ENCODE measurements at places on chromosomes 2 and 18. TPM values are rescaled to one million over a fixed set of nuclear protein-coding genes. Genes with fewer than 3 reads are reported as not detected.

Gene COL4A3
- 1.6 TPM for total RNA-seq

Gene EML6
- total RNA-seq = 1.9 TPM

Gene MOGAT1
- not detected for total RNA-seq

Gene MARCHF4
- 0.14 TPM for total RNA-seq

Gene SP140
- not detected for total RNA-seq

Gene CD207
- 0.71 TPM for total RNA-seq

Gene TEX44
- total RNA-seq = not detected

Gene STPG4
- 1.1 TPM for total RNA-seq

Gene NDC80
- total RNA-seq = not detected

Gene FAM110C
- 0.41 TPM for total RNA-seq

GRCh38 chr2:179751163-179751809 is 110.1 kb downstream of the ZNF385B start:
- no peak for DNase-seq

DNA sequence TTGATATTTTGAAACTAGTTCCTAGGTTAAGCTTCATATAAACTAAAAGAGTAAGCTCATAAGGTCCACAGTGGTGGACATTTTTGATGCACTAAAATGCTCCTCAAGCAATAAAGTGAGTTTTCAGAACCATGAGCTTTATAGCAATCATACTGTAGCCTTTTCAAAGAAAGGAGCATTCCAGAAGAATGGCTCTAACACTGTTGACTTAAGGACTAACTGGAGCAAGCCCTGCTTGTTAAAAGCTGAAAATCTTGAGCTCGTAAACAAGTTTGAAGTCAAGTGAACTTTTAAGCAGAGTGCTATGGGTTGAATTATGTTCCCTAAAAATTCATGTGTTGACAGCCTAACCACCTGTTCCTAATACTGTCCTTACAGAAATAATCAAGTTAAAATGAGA is 38.0 kb downstream of the KYNU start:
- no peak for DNase-seq

- DNase-seq = no peak
Observed at GRCh38 chr2:95079199-95079683, 42.4 kb downstream of the MRPS5 start.

- DNase-seq = no peak
Observed at GRCh38 chr2:46689993-46690392, 210.6 kb downstream of the TMEM247 start.

DNA sequence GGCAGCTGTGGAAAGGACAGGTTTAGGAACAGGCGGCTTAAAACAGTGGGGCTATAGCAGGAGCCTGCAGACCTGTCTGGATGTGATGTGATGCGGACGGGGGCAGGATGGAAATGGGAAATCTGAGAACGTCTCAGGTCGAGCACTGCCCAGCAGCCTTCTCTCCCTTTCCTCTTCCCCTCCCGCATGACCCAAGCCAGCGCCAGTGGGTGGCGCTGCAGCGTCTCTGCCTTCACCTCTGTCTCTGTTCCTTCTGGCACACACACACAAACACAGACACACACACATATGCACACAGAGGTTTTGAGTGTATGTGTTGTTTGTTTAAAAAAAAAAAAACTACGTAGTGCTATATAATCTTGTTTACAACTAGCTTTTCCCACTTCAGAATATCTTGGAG is 82.0 kb upstream of the SLC66A3 start:
- no peak for DNase-seq

- DNase-seq = no peak
Observed at GRCh38 chr2:85990084-85990483, 101.3 kb upstream of the ST3GAL5 start.

GRCh38 chr2:88654714-88655113 is 27.4 kb upstream of the EIF2AK3 start:
- DNase-seq = no peak

DNA sequence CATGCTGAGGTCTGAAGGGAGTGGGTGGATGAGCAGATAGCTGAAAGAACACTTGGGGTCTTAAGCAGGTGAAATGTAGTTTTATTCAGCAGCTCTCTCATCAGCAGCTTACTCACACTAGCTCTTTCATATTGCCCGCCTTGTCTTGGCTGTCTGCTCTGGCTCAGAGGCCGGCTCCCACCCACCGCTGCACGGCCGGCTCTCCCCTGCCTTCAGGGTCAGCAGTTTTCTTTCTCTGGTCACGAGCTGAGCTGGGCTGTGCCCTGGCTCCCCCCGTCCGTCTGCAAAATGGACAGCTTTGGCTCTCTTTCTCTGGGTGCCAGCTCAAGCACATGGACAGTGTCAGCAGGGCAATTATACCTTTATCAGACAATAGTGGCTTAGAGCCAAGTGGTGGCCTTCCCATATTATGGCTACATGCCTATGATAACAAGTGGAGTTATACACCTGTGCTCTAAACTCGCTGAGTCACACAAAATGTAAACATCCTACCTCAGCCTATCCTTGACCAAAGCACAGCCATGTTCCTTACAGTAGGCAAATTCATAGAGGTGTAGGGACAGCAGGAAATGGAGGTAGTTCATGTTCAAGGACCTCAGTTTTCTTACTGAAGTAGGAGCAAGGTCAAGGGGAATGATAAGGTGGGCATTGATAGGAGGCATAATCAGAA is 224.8 kb downstream of the SOCS6 start:
- DNase-seq = no peak

- no peak for DNase-seq
Observed at GRCh38 chr18:49007663-49008062, 56.9 kb upstream of the SMAD7 start.

DNA sequence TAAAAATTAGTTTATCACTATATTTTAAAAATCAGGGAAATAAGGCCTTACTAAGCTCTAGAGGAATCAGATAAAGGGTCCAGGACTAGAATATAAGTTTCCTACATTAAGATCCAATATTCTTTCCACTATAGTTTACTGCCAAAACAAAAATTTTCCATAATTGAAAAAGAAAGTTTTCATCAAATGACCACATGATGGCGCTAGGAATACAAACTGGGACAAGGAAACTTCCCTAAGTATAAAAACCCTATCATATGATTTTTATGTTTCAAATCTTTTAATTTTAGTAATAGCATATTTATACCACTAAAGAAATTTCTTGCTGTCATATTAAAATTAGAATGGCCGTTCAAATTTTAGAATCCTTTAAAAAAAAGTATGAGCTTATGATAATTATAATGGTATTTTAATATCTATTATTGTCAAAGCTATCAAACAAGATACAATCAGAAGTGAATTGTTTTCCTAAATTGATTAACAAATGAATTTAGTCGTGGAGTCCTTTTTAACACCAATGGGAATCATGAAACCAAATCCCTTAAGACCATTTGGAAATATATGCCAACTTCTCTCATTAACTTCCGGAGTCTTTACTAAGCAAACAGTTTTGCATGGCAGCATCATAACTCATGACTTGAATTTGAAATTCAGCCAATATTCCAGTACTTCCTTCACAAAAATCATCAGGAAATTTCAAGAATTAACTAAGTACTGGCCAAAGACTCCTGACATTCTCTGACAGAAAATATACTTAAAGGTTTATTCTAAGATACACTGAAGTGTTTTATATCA is 70.3 kb downstream of the SCN1A start:
- no peak for DNase-seq

- DNase-seq = no peak
Observed at GRCh38 chr2:8587920-8588830, 93.7 kb upstream of the ID2 start.

DNA sequence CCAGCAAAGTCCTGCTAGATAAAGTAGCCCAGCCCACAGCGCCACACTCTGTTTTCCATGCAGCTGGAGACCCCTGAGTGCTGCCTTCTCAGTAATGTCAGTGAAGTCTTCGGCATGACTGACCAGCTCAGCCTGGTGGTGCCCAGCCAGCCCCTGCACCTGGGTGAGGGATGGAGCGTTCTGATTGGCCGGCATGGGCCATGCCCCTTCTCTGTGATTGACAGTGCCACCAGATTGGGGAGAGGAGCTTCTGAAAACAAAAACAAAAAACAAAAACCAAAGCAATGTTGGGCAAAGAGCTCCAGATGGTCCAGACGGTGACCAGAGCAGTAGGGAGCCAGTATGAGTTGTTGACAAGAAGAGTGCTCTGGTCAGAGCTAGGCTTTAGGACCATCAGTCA is 122.6 kb downstream of the DYSF start:
- no peak for DNase-seq

DNA sequence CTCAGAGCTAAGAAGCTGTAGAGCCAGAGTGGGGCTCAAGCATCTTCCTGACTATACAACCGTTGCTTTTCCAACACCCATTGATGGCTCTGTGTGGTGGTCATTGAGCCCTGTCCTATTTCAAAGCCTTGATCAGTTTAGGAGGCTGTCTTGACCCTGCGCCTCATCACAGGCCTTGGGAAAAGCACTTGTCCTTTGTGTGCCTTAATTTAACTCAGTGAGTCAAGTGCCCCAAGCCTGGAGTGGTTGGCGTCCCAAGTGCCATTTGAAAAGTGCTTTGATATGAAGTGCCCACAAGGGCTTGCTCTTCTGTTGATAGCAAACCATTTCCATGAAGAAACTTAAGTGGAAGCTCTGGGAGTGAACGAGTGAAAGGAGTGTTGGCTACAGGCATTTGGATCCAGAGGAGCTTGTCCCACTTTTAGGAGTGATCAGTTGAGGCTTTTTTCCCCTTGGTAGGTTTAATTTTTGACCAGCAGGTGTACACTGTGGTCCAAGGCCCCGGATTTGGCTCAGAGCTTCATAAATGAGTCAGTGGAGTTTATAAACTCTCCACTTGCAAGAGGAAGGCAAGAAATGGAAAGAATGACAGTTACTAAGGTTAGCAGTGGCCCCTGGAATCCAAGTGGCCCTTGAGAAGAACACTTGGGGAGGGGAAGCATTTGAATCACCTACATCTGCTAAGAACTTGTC is 50.3 kb downstream of the ACTR2 start:
- no peak for DNase-seq

DNA sequence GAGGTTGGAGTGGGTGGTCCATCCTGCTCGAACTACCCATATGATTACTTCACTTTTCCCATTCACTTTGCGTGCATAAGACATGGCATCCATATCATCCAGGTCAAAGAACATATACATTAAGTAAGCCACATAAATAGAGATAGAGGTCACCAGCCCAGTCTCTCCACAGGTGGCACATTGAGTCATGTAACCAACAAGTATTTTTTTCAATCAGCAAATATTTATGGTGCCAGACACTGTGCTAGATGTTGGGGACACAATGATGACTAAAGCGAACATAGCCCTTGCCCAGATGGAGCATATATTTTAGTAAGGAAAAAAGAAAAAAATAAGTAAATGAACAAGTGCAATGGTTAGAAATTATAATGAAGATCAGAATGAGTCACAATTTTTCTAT is 83.6 kb upstream of the LCLAT1 start:
- DNase-seq = no peak

GRCh38 chr2:178761759-178762371 is 45.4 kb downstream of the TTN start:
- no peak for DNase-seq

GRCh38 chr2:16622399-16622968 is 43.1 kb downstream of the CYRIA start:
- DNase-seq = no peak

DNA sequence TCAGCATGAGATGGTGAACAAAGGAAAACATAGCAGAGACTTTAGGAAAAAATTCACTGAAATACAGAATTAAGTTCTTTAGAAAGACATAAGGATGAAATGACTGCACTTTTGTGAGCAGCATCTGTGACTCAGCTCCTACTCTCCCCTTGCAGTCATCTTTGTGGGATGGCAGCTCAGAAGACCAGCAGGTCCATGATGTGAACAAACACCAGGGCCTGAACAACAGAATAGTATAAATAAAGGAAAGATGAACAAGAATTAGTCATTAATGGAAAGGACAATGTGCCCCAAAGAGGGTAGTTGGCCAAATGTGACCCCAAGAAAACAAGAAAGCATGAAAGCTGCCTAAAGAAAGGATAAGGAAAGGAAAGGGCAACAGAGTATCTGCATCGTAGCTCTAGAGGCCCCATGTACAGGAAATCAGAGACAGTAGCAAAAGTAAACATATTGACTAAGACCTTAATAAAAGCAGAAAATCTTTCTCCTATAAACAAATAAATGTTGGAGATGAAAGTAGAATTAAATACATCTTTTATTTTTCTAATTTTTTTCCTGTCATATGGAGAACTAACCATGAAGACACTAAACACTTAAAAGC is 318.0 kb downstream of the ZEB2 start:
- DNase-seq = no peak

- no peak for DNase-seq
Observed at GRCh38 chr2:12043131-12043530, 296.7 kb downstream of the LPIN1 start.

GRCh38 chr2:44351676-44352075 is 9.6 kb downstream of the PREPL start:
- no peak for DNase-seq

DNA sequence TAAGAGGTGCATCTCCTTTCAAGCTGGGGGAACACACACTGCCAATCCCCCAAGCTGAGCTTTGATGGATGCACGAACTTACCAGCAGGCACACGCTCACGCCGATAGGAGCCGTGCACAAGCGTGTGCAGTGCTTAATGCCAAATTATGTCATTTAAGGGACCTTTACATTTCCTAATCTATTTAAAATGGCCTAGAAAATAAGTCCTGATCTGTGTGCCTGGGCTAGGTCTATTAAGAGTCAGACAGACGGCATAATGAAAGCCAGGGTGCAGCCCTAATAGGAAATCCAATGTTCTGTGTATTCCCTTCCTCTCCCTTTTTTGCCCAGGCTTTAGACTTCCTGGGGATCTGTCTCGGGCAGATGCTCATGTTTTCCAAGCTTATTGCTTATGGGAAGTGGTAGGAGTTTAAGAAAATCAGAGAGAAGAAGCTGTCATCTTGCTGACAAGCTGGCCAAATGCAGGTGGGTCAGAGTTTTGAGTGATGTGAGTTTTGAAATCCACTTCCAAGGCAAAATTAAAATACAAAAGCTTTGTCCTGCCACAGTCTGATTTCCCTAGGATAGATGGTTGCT is 142.6 kb downstream of the MYT1L start:
- DNase-seq = no peak

- no peak for DNase-seq
Observed at GRCh38 chr2:190791347-190791975, 89.2 kb upstream of the GLS start.

GRCh38 chr2:150759106-150759505 is 271.6 kb upstream of the RND3 start:
- DNase-seq = no peak

GRCh38 chr2:147763861-147764260 is 81.0 kb upstream of the ACVR2A start:
- no peak for DNase-seq

- no peak for DNase-seq
Observed at GRCh38 chr2:25524507-25524906, 148.9 kb downstream of the DTNB start.

DNA sequence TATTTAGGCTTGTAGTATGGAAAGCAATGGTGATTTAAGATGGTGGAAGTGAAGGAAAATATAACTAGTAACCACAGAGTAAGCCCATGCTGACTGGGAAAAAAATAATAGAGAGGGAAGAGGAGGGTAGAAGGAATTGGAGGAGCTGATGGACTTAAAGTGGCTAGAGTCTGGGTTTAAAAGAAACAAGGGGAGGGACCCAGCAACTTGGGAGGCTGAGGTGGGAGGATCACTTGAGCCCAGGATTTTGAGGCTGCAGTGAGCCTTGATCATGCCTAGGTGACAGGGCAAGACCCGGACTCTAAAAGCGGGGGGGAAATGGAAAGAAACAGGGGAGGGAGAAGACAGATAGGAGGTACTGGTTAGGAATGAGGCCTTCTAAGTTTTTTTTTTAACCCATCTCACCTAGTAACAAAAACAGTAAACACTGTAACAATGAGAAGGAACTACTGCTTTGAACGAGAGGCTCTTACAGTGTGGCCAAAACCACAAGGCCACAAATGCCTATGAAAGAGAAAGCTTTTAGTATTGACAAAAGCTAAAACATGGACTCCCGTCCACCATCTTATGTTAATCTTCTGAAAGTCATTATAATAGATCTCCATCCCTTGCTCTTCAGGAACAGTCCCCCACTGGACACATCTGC is 26.6 kb downstream of the METTL8 start:
- DNase-seq = no peak
